GM23338 (cell line): ENCODE measurements at places on chromosomes 12 and 14. TPM values are rescaled to one million over a fixed set of nuclear protein-coding genes. Genes with fewer than 3 reads are reported as not detected.

Gene SIX6
- total RNA-seq = not detected in 2 replicates

DNA sequence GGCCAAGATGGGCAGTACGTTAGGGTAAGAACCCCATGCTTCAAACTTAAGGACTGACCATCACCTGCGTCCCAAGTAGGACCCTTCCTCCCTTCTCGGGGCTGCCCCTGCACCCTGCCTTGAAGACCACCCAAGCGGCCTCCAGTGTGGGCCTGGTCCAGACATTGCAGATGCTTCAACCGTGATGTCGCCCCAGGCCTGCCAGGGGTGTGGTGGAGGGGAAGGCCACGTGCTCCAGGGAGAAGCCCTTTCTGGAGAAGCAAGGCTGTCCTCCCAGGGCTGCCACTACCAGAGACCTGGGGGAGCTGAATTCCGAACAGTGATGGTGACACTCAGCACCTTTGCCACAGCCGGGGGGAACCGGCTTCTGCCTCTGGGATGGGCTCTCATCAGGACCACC lies 13.3 kb downstream of the NGB start:
- no peaks in the 10 kb centered on the region for H3K4me1 ChIP-seq
- H3K27me3 ChIP-seq = no peaks in the 10 kb centered on the region
- H3K27ac ChIP-seq = no peak overlapping the region
- H3K36me3 ChIP-seq = no peaks in the 10 kb centered on the region
- DNase-seq = no peak

DNA sequence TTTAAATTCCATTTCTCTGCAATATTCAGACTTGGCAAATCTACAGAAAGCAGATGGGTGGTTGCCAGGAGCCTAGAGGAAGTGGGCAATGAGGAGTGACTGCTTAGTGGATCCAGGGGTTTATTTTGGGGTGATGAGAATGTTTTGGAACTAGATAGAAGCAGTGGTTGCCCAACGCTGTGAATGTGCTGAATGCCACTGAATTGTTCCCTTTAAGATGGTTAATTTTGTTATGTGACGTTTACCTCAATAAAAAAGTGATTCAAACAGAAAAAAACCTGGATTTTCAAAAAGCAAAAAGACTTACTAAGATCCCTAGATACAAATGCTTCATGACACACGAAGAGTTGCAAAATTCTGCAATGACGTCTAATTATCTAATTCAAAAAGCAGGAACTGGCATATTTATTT lies 34.2 kb downstream of the DAO start:
- H3K27ac ChIP-seq = no peak overlapping the region
- H3K4me1 ChIP-seq = no peaks in the 10 kb centered on the region
- no peak for DNase-seq
- no peak overlapping the region for H3K4me3 ChIP-seq
- H3K36me3 ChIP-seq = no peaks in the 10 kb centered on the region
- H3K27me3 ChIP-seq = no peaks in the 10 kb centered on the region

Gene FLRT2
- total RNA-seq = 5.4 and 7.4 TPM in 2 replicates

GRCh38 chr14:82602794-82603193 lies 1069.1 kb upstream of the SEL1L start:
- no peak overlapping the region for H3K4me3 ChIP-seq
- DNase-seq = no peak
- no peaks in the 10 kb centered on the region for H3K4me1 ChIP-seq
- H3K27ac ChIP-seq = no peak overlapping the region
- no peaks in the 10 kb centered on the region for H3K36me3 ChIP-seq

Gene RD3L
- total RNA-seq = not detected in 2 replicates

Gene LHX5
- total RNA-seq = not detected in 2 replicates

DNA sequence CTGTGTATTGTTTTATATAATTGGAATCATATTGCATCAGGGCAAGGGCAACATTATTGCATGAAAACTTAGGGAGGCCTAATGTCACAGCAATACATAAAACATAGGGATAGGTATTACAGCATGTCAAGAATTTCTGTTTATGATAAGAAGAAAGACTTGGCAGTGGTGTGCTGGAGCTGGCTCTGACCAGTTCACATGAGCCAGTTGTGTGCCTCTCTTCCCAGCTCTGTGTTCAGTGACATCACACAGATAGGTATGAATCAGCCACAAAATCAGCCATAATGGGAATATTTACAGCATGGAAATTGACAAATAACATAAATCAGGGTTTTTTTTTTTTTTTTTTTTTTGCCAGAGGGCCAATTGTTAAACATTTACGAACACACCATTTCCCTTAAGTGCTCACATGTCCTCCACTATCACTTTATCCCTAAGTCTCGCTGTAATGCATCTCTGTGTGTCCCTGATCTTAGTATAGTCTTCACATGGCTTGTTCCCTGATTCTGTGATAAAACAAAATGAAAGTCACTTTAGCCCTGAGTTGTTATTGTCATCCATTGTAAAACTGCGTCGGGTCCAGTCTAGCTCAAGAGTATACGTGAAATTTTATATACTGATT lies 31.9 kb upstream of the ACSM4 start:
- H3K27ac ChIP-seq = no peak overlapping the region
- no peak for DNase-seq
- H3K36me3 ChIP-seq = no peaks in the 10 kb centered on the region
- no peak overlapping the region for H3K4me3 ChIP-seq

Gene HOXC5
- total RNA-seq = not detected in 2 replicates

Gene AMN
- 0.16 and 0.69 TPM in 2 replicates for total RNA-seq

- no peak overlapping the region for H3K27ac ChIP-seq
- no peak for DNase-seq
- H3K4me3 ChIP-seq = no peak overlapping the region
- H3K36me3 ChIP-seq = no peaks in the 10 kb centered on the region
- H3K4me1 ChIP-seq = no peaks in the 10 kb centered on the region
- H3K27me3 ChIP-seq = no peaks in the 10 kb centered on the region
Observed at GRCh38 chr12:24488091-24488596, 460.8 kb downstream of the BCAT1 start.
